ENCODE measurements at places on chromosomes 6 and 20.

DNA sequence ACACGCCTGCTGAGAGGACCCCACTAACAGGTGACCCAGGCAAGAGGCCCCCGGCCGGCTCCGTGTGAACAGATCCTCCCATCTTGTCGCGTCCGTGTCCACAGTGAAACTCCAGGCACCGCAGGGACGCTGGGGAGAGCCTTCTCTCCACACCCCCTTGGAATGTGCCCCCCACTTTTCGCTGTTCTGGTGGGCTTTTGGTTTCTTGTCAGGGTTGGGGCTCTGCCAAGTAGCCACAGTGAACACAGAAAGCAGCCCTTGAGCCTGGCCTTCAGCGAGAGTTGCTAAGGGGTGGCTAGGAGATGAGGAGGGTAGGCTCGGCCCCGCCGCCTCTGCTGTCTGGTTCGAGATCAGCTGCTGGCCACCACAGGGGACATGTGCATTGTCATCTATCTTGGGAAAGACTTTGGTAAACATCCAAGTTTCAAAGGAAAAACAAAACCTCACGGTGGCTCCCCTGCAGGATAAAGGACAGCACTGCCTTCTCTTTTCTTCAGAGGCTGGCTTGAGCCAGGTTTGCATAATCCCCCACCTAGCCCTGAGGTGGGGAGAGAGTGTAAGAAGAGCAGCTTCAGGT is 22.7 kb downstream of the SYNDIG1 start:
- no peak for DNase-seq

GRCh38 chr20:62292108-62292507 is 10.7 kb upstream of the ADRM1 start:
- no peak for DNase-seq

GRCh38 chr6:34695729-34696188 is 808 bp downstream of the ILRUN start:
- DNase-seq = no peak

DNA sequence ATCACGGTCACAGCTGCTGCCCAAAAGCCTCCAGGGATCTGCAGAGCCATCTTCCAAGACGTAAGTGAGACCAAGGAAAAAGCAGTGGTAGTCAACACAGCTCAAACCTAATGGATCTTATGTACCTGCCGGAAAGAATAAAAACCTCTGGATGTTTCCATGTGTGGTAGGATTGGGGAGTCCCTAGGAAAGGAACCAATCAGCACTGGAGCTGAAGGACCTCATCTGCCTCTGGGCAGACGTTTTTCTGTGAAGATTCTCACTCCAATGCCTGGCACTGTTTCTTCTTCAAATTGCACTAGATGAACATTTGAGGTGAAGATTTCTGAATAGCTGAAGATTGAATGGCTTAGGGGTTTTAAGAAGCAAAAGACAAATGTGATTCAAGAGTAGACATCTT is at the start of gene HLA-DQB2:
Gene HLA-DQB2 (minus strand): TSS at position 112 of the 400 bp plus-strand sequence. CDS start 62 bp downstream, at position 50.
- DNase-seq = no peak

GRCh38 chr6:70221025-70221714 is 81.7 kb downstream of the COL9A1 start:
- DNase-seq = peak; percentile 18

GRCh38 chr20:38434770-38435554 is at the start of gene SNHG17:
SNHG17 (minus strand) TSS chr20:38435328.
- DNase-seq = peak; percentile 61

GRCh38 chr6:17679726-17680125 is 27.0 kb downstream of the NUP153 start:
- no peak for DNase-seq

DNA sequence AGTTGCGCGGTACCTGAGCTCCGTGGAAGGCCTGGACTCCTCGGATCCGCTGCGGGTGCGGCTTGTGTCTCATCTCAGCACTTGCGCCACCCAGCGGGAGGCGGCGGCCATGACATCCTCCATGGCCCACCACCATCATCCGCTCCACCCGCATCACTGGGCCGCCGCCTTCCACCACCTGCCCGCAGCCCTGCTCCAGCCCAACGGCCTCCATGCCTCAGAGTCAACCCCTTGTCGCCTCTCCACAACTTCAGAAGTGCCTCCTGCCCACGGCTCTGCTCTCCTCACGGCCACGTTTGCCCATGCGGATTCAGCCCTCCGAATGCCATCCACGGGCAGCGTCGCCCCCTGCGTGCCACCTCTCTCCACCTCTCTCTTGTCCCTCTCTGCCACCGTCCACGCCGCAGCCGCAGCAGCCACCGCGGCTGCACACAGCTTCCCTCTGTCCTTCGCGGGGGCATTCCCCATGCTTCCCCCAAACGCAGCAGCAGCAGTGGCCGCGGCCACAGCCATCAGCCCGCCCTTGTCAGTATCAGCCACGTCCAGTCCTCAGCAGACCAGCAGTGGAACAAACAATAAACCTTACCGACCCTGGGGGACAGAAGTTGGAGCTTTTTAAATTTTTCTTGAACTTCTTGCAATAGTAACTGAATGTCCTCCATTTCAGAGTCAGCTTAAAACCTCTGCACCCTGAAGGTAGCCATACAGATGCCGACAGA is 9.9 kb downstream of the HEY2 start:
- DNase-seq = no peak

- DNase-seq = no peak
These were observed 117.1 kb upstream of the FBXL4 start for GRCh38 chr6:99064834-99065233.

- DNase-seq = no peak
These were observed 17.4 kb upstream of the TRAM2 start for GRCh38 chr6:52594221-52594620.

GRCh38 chr6:35077713-35078105 is 63.4 kb downstream of the TCP11 start:
- DNase-seq = no peak

- DNase-seq = no peak
These were observed 31.9 kb downstream of the NTSR1 start for GRCh38 chr20:62740286-62741141.

DNA sequence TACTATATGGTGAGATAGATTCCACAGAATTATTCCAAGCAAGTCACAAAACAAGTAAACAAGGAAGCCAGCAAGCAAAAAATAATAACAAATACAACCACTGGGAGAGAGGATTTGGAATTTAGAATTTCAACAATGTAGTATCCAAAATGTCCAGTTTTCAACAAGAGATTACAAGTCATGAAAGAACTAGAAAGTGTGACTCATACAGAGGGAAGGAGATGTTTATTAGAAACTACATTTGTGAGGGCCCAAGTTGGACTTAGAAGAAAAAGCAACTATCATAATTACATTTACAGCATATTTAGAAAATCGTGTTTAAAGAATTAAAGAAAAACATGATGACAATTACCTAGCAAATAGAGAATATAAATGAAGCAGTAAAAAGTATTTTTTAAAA is 494.6 kb upstream of the ID4 start:
- no peak for DNase-seq

- DNase-seq = no peak
These were observed 412 bp downstream of the TRIB3 start for GRCh38 chr20:380763-381580.

DNA sequence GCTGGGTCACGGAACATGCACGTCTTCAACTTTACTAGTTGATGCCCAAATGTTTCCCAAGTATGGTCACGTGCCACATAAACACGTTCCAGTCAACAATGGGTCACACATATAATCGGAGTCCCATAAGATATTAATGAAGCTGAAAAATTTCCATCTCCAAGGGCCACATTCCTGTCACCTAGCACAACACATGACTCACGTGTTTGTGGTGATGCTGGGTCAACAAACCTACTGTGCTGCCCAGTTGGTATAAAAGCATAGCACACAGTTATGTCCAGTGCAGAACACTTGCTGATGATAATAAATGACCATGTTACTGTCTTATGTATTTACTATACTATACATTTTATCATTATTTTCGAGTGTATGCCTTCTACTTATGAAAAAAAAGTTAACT is 68.0 kb upstream of the INSM1 start:
- no peak for DNase-seq

GRCh38 chr6:158786645-158787304 is 32.4 kb downstream of the EZR start:
- no peak for DNase-seq

- no peak for DNase-seq
These were observed 26.3 kb downstream of the JAG1 start for GRCh38 chr20:10647471-10647870.

GRCh38 chr6:3259491-3259958 is 778 bp downstream of the PSMG4 start:
- no peak for DNase-seq

- DNase-seq = no peak
These were observed 113.4 kb upstream of the BEND3 start for GRCh38 chr6:107228754-107229153.

DNA sequence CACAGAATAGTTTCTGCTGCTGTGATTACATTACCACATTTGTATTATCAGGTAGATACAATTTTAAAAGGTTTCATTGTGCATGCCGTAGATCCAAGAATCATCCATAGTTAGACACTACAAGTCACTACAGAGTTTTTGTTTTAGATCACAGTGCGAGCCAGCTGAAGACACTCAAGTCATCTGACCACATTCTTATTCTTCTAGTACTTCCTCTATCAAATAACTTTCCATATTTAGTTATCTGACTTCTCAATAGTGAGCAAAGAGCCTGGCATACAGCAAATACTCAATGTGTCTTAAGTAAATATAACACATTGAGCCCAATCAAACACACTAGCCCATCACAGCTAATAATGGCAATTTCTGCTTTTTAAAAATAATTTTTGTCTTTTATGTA is 195.4 kb downstream of the ASCC3 start:
- no peak for DNase-seq

DNA sequence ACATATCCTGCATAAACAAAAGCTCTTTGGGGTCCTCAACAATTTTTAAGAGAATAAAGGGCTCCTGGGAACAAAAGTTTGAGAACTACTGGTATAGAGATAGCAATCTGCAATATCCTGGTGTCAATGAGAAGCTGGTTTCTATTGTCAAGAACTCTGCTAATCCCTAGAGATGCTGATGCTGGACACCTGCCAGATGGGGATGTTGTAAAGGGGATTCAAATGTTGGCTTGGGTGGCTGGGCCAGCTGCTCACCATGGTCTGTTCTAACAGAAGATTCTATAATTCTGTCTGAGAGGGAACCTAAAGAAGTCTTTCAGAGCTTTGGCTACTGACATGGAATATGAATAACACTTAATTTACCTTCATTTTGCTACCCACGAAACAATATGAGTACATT is 137.8 kb downstream of the BTBD9 start:
- no peak for DNase-seq

- DNase-seq = peak; percentile 13
These were observed 78.1 kb downstream of the CFAP61 start for GRCh38 chr20:20130399-20130798.

DNA sequence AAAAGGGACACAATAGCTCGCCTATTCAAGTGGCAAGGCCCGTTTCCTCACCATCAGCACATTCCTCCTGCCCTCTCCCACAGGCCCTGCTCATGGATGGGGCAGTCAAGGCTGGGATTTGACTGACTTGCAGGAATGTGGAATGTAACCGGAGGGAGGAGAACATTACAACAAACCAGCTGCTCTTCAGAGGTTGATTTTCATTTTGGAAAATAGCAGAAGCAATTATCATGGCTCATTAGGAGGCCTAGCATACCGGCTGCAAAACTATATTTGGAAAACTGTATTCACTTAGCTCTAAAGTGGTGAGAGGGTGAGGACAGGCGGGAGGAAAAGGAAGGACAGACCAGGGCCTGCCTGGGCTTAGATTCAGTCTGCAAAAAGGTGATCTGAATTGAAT is 283.7 kb downstream of the CD83 start:
- no peak for DNase-seq

DNA sequence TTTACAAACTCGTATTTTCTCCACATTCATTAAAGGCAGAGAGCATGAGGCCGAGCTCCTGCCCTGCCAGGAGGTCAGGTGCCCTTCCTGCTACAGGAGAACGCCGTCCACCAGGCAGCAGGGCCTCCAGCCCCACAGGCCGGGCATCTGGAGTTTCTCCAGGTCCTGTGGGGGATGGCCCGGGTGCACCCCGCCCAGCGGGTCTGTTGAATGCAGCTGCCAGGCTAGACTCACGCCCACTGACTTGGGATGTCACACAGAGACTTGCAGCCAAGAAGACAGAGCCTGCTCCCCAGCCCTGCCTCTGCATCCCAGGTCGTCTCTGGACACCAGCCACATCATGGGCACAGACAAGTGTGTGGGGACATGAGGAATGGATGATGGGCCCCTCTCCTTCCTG is 376.4 kb downstream of the CDH4 start:
- no peak for DNase-seq

- DNase-seq = no peak
These were observed 14.8 kb upstream of the LPA start for GRCh38 chr6:160678744-160679401.

- DNase-seq = no peak
These were observed at the start of gene ECHDC1 for GRCh38 chr6:127342946-127343808. ECHDC1 (minus strand) TSS chr6:127343609; CDS start chr6:127331028, 12,581 bp downstream.

DNA sequence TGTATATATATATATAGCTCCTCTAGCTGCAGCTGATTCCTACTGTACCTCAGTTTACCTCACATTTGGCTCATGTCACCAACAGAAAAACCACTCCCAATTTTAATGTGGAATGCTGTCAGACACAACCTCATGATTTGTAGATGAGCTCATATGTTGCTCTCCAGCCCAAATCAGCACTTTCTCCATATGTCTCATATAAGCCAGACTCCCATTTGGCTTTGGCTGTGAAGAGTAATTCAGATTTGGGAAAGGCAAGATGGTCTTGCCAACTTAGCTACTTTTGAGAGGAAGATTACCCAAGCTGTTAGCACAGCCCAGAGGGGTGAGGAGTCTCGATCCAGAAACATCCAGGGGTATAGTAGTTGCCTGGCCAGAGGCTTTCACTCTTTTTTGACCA is 342.2 kb upstream of the NT5E start:
- DNase-seq = no peak

DNA sequence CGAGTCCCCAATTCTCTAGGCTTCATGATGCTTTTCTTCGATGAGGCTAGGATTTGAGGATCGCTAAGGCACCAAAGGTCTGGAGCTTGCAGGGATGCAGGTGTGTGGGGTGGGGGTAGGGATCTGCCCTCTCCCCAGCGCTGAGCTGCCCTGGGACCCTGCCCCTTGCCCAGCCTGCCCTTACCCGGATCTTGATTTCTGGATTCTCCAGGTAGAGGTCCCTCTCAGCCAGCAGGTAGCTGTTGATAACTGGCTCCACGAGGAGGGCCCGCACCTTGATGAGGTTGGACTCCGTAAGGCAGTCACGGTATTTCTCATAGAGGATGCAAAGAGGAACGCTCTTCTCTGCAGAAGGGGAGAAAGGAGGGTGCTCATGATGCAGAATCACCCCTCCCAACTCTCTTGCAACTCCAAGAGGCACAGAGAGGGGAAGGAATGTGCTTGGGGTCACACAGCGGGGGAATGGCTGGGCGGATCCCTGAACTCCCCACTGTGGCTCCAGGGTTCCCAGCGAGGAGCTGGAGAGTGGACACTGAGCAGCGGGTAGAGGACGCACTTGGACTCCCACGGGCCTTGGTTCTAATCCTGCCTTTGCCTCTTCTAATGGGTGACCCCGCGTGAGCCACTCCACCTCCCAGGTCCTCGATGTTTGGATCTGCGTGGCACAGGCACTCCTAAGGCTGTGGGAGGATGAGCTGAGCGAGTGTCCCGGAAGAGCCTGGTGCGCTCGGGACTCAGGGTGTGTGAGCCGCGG is 32.7 kb downstream of the TGM2 start:
- no peak for DNase-seq
